ENCODE measurements at places on chromosomes 2 and 18. TPM values are rescaled to one million over a fixed set of nuclear protein-coding genes. Genes with fewer than 3 reads are reported as not detected.

- DNase-seq, result no peak
- no peaks in the 10 kb centered on the region for H3K36me3 ChIP-seq
- H3K27ac ChIP-seq, result no peak overlapping the region
- H3K4me1 ChIP-seq, result peaks cover 4% of the 10 kb centered on the region
Observed at GRCh38 chr18:3466872-3467271, 16.9 kb downstream of the TGIF1 start.

GRCh38 chr2:216765761-216766262 is 70.5 kb upstream of the IGFBP5 start:
- no peaks in the 10 kb centered on the region for H3K4me1 ChIP-seq
- no peak overlapping the region for H3K27ac ChIP-seq
- DNase-seq, result no peak
- no peaks in the 10 kb centered on the region for H3K27me3 ChIP-seq
- H3K4me3 ChIP-seq, result no peak overlapping the region

DNA sequence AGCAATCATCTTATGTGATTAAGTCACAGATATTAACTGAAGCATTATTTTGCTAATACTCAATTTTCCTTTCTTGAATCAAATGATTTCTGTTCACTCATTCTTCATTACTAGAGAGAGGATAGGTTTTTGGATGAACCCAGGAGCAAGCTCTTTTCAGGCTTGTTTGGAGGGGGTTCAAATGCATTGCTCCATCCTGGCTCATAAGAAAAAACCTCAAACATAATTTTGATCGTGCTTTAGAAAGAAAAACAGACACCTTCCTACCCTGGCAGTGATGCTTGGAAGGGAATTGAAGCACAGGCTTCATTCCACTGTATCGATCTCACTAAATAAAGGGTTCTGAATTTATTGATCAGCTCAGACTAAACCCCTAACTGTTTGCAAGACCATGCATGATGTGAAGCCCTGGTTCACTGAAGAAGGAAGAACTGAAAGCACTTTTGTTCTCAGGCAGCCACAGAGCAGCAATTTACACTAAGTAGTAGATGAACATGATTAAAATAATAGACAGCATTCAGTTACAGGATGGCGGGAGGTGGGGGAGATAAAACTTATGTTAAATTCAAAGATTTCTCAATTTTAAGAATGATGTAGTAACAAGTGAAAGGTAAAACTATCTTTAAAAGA is 53.4 kb downstream of the CDH2 start:
- DNase-seq, result no peak
- no peak overlapping the region for H3K4me3 ChIP-seq
- no peaks in the 10 kb centered on the region for H3K27me3 ChIP-seq
- no peaks in the 10 kb centered on the region for H3K4me1 ChIP-seq
- H3K27ac ChIP-seq, result no peak overlapping the region

DNA sequence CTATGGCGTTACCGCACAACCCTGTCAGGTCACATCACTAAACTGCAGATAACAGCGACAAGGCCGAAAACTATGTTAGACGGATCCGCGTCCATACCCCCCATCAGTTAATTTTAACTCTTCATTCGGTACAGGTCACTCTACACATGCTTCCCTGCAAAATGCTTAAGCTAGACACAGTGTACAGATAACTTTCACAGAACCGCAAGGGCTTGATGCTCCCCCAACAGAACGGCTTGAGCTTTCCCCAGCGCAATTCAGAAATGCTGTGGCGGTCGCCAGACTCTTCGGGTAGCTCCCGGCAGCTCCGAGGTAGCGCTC is 283 bp upstream of the RBBP8 start:
- peak overlapping the region; percentile 86 for H3K4me3 ChIP-seq
- no peaks in the 10 kb centered on the region for H3K36me3 ChIP-seq
- DNase-seq, result no peak
- H3K27ac ChIP-seq, result peak overlapping the region; percentile 85
- no peaks in the 10 kb centered on the region for H3K27me3 ChIP-seq

Gene TMEM131
- 7.8 TPM for polyA plus RNA-seq

Gene TTC21B
- polyA plus RNA-seq, result 2.6 TPM
